ENCODE measurements at places on chromosomes 6 and 20.

DNA sequence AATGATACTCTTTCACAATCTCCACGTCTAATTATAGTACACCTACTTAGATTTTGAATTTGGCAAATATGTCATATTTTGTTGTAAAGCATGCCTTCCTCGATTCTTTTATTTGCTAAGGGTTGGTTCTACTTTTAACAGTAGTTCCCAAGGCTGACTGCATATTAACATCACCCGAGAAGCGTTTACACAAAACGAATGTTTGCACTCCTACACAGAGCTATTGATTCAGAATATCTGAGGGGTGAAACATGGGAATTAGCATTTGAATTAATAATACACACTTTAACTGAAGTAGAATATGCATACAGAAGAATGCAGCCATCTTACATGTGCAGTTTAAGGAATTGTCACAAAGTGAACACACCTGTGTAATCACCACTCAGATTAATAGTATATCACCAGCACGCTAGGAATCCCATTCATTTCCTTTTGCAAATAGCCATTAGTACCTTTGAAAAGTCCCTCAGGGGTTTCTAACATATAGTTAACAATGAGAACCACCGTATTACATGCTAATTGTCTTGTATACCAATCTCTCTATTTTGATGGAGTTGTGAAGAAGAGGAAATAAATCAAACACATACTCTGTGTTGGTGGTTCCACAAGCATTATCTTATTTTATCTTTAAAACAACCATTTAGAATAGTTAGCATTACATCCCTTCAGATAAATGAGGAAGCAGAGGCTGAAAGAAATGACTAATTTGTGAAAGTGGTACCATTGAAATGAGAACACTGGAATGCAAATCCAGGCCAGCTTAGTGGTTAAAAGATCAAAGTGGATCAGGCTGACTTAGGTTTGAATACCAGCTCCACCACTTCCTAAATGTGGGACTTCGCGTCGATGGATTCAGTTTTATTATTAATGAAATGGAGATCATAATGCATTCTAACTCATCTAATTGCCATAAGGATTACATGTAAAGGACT is 317.6 kb downstream of the HDGFL1 start:
- DNase-seq: no peak

GRCh38 chr6:48733581-48733980 is 622.6 kb upstream of the PTCHD4 start:
- DNase-seq: no peak

- no peak for DNase-seq
These were observed 5.2 kb upstream of the VEGFA start for GRCh38 chr6:43764772-43765171.

DNA sequence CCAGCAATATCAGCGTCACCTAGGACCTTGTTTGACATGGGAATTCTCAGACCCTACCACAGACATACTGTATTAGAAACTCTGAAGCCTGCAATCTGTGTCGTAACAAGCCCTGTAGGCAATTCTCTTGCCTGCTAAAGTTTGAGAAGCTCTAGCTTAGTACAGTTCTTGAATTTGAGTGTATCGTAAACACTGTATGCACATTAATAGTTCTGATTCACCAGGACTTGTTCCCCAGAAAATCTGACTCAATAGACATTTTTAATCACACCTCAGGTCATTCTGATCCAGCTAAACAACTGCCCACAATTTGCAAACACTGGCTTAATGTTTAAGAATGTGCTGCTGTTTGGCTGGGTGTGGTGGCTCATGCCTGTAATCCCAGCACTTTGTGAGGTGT is 414.3 kb downstream of the TFAP2A start:
- DNase-seq: no peak

- DNase-seq: no peak
These were observed 9.3 kb downstream of the IP6K3 start for GRCh38 chr6:33737267-33738026.

DNA sequence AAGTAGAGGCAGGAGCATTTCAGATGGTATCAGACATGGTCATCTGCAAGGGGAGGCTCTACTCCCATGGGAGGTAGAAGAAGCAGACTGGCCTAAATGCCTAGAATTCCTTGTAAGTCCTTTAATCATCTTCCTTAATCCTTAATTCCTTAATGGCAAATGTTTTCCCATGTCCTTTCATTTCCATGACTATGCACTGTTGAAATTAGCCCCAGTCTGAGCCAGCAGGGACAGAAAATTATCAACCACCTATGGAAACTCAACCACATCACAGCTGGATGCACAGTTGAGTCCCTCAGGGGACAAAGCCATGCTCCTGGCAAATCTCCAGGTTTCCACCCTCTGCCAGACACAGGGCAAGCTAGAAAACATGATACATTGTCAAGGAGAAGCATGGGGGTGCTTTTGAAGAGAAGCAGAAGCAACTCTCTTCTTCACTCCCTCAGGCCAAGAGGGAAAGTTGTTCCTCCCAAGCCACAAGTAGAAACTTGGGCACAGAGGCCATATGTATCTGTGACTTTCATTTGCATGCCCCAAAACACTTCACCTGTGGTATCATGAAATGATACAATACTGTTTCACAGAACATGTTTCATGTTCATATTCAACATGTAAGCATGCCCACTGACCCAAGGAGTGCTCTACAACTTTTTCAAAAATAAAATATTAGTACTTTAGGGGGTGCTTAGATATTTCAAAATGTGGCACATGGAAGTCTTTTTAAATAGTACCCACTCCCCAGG is 683.6 kb downstream of the KIF16B start:
- no peak for DNase-seq

DNA sequence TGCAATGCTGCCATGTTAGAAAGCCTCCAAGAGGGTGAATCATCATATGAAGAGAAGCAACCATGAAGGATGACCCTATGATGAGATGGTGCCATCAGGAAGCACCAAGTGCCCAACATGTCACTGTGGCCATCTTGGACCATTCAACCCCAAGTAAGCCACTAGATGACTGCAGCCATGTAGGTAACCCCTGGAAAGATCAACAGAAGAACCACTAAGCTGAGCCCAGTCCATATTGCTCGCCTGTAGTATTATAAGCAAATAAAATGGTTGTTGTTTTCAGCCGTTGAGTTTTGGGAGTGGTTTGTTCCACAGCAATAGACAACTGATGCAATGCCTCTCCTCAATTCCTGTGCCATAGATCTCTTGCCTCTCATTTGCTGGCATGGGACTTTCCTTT is 140.9 kb downstream of the SCML4 start:
- DNase-seq: no peak

DNA sequence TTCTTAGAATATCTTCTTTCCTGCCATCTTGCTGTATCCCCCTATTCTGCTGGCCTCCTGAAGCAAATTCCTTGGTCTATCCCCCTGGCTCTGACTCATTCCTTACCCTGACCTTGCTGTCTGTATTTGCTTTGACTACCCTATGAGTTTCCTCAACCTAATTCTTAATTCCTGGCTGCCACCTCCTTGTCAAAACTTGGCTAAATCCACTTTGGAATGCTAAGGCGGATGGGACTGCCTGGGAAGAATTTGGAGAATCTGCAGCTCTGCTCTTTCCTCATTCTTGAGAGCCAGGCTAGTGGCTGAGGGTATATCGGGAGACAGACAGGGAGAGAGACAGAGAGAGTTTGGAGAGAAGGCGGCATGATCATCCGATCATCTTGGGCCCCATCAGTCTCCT is 24.4 kb downstream of the CAP2 start:
- DNase-seq: no peak

GRCh38 chr6:65790666-65791065 is 83.6 kb upstream of the EYS start:
- DNase-seq: no peak

DNA sequence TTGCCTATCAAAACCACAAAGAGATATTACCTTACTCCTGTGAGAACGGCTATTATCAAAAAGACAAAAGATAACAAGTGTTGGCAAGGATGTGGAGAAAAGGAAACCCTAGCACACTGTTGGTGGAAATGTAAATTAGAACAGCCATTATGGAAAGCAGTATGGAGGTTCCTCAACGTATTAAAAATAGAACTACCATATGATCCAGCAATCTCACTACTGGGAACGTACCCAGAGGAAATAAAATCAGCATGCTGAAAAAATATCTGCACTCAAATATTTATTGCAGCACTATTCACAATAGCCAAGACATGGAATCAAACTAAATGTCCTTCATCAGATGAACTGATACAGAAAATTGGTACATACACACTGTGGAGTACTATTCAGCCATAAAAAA is 149.4 kb upstream of the MLN start:
- no peak for DNase-seq

- no peak for DNase-seq
These were observed 204.3 kb downstream of the EPM2A start for GRCh38 chr6:145531032-145531431.

- no peak for DNase-seq
These were observed 195.7 kb downstream of the FARS2 start for GRCh38 chr6:5457041-5457440.

DNA sequence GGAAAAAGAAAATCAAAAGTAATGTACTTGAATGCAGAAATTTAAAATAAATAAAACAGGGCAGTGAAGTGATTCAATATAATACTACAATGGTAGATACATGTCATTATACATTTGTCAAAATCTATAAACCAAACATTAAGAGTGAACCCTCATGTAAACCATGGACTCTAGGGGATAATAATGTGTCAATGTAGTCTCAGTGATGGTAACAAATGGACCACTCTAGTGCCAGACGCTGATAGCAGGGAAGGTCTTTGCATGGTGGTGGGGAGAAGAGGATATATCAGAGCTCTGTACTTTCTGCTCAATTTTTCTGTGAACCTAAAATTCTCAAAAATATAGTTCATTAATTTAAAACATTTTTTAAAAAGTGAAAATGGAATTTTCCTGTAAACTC is 19.8 kb upstream of the STXBP5 start:
- DNase-seq: no peak

DNA sequence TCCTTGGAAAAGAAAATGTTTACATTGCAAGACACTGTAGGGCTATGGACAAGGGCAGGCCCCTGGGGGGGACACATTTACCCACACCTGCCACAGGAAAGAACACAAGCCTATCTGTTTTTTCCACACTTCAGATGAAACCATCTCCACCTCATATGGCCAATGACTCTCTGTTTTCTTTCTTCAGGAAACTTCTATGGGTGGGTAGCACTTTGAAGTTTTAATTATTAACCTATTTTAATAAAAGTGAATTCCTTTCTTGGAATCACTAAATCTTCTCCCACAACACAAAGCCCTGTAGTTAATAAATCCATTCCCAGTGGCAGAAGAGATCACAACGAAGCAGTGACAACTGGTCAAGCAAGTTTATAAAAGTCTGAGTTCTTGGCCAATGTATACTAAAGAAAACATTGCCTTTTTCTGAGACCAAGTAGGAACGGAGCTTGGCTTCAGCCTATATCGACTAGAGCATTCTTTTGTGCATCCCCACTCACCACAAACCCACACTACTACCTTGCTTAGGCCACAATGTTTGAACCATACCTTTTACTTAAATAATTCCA is 125.1 kb upstream of the CARMIL1 start:
- no peak for DNase-seq

GRCh38 chr20:53639647-53640440 is 46.2 kb upstream of the ZNF217 start:
- no peak for DNase-seq

DNA sequence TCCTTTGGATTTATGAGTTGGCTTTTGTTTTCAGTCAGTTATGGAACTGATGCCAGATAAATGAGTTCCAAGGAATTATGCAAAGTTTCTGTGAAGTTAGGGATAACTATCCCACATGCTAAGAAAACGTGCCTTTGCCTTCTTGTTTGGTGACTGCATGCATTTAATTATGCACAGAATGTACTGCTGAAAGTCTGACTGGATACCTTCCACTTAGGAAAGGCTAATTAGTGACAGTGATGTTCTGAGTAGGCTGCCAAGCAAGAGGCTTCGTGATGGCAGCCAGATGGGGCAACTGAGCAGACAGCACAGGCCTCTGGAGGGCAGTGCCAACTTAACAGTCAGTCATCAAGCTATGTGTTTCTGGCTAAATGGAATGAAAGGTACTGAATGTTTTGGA is 289.9 kb downstream of the CD109 start:
- DNase-seq: no peak

- DNase-seq: no peak
These were observed 639.6 kb downstream of the EPHA7 start for GRCh38 chr6:92779746-92780145.

- no peak for DNase-seq
These were observed 160.8 kb downstream of the PDE7B start for GRCh38 chr6:136012198-136012887.

GRCh38 chr6:36361071-36361470 is 24.4 kb upstream of the BNIP5 start:
- no peak for DNase-seq

GRCh38 chr20:6466075-6466810 is 301.2 kb upstream of the BMP2 start:
- no peak for DNase-seq
